CD4-positive, alpha-beta memory T cell (primary cell): ENCODE measurements at places on chromosomes 3 and 15.

DNA sequence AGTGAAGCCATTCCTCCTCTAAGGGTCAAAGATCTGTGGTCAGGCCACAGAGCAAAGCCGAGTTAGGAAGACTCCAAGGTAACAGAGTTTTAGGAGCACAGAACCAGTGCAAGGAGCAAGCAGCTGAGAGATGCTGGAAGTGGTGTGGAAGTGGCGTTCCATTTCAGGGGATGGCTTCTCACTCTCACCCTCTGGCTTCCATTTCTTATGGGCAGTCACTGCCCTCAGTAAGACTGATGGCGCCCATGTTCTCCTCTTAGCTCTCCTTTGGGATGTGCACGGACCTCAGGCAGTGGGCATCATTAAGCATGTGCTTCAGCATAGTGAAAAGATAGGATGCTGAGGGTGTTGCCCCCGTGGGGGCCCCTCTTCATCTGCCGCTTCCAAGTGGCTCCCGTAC is 90.3 kb downstream of the ASB7 start:
- no peak for DNase-seq

DNA sequence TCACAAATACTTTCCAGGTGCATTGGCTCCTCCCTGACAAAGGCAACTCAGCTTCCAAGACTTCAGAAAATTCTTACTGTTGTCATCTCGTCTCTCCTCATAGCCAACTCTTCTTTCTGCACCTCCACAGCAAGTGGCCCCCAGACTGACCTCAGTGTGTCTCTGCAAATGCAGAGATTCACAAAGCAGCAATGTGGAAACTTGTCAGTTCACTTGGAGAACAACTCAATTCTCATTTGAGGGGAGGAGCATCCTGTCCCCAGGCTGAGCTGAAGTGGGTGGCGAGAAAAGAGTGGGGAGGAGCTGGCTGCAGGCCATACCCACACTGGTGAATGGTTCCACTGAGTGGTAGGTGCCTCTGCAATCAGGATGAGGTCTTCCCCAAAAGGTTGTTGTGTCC is 248.7 kb upstream of the IL12A start:
- no peak for DNase-seq

DNA sequence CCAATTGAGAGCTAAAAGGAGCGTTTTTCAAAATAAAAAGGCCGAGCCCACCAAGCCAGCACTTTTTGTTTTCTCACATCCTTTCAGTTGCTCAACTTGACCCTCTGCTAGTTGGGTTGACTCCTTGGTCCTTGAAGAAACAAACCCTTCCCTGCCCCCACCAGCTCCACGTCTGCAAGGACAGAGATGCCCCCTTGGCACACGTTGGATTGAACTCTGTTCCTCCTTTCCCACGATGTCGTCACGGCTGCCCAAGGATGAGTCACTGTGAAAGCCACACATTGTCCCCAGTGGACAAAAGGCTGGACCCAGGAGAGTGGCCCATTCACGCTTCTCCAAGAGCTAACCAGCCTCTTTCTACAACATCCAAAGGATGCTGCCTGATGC is 43.0 kb upstream of the SPATA12 start:
- no peak for DNase-seq

DNA sequence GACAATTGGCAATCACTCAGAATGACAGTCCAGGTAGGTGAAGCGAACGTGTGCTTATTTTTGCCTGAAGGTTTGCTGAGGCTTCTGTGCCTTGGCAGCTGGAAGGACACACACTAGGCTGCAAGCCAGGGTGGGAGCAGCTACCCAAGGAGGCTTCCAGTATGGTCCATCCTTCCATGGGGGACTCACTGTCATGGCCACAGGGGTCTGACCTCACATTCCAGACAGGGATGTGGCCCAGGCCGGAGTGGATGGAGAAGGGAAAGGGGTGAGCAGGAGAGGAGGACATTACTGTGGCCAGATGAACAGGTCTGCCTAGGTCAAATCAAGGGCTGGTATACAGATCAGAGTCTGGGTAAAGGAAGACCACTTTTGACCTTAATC is 247.7 kb downstream of the ADAMTS17 start:
- DNase-seq, result no peak

DNA sequence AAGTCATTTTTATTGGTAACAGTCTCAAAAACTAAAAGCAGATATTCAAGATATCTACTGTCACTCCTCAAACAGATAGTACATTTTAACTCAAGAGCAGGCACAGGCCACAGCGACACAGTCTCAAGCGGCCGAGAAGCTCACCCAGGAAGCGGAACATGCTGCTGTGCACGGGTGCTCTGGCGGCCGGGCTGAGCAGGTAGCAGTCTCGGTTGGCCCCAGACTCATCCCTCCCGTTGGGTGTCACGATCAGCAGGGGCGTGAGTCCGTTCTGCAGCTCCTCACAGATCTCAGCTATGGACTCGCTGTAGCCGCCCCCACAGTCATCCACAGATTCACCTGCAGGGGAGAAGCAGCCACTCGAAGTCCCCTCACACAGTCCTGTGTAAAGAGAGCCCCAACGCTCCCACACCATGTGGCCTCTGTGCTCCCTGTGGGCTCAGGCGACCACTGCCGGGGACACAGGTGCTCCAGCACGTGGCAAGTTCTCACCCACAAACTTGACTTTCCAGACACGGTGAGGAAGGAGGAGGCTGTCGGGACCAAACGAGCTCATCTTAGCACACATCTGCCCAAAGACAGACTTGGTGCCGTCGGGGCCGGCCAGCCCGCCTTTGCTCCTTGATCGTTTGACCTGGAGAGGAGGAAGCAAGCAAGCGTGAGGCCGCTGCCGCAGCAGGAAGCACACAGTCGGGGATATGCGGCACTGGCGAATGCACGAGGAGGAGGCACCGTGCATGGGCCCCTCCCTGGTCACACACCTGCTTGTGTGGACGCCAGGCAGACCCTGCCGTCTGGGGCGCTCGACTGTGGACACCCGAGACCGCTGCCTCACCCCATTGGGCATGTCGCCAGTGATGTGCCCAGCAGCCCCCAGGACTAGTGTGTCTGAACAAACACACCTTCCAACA is 17.7 kb upstream of the OCA2 start:
- DNase-seq, result no peak

DNA sequence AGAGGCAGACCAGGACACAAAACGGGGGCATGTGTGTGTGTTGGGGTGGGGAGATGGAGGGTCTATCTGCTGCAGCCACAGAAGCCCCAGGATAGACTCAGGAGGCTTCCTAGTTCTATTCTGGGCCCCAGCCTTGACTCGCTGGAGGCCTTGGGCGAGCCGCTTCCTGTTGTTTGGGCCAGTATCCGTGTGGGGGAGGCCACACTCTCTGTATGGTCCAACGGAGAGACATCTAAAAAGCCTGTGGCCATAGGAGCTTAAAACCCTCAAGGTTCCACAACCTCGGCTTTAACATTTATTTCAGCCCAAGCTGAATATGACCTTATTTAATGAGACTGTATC is 32.8 kb downstream of the POC1A start:
- no peak for DNase-seq

DNA sequence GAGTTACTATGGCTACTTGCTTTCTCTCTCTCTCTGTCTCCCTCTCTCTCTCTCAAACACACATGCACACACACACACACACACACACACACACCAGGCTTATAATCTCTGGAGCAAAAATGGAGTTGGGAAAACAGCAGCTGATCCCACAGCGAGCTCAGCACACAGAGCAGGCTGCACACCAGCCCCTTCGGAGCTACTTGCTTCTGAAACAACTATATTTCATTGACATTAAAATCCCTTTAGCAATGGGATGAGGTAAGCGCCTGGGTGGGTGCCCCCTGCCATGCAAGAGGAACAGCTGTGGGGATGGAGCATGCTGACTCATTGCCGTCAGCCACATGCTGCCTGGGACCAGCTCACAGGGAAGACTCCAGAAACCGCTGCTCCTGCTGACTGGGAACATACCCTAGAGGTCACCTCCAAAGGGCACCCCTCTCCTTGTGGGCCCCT is 45.7 kb downstream of the B3GNT5 start:
- DNase-seq, result no peak
